ENCODE measurements at places on chromosomes 13 and 19. TPM values are rescaled to one million over a fixed set of nuclear protein-coding genes. Genes with fewer than 3 reads are reported as not detected.

- DNase-seq, result no peak
These were observed 16.7 kb downstream of the GSX1 start for GRCh38 chr13:27808851-27809550.

DNA sequence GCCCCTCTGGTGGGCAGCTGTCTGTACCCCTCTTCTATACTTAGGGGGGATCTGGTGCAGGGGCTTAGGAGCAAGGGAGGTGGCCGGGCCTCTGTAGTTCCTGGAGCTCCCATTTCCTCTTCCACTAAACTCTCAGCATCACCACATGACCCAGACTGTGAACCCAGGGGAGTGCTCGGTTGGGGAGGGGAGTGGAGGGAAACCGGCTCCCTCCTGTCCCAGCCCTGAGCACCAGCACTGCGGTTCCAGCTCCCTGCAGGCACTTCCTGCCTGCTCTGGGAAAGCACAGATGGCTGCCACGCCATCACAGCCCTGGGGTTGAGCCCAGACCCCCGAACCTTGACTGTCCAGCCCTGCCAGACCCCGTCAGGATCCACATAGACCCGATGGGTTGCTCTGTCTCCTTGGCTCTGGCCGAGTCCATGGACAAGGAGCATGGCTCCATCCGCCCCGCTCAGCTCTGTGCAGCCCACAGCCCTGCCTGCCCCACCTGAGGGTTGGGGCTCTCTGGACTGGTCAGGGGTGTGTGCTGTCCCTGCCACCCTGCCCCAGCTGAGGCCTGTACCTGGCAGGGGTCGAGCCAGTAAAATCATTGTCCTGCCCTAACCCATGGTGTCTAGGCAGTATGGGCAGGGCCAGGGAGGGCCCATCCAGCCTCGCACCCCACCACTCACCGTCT, 36.0 kb upstream of the SLC7A10 start:
- DNase-seq, result no peak

- DNase-seq, result peak; percentile 79
These were observed 108.7 kb downstream of the TEX29 start for GRCh38 chr13:111429064-111429558.

- DNase-seq, result no peak
These were observed 26.7 kb upstream of the C19orf12 start for GRCh38 chr19:29741776-29742175.

DNA sequence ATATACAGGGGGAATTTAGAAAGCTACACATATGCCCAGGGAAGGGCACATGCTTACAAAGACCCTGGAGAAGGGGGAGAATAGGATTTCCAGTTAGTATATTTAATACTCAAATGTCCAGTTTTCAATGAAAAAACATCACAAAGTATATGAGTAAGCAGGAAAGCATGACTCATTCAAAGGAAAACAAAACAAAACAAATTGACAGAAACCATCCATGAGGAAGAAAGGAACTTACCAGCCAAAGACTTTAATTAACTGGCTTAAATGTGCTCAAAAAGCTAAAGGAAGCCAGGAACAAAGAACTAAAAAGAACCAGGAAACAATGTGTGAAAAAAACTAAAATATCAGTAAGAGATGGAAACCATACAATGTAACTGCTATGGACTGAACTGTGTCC, 716.2 kb upstream of the ARGLU1 start:
- no peak for DNase-seq

- DNase-seq, result no peak
These were observed 34.1 kb upstream of the WDFY2 start for GRCh38 chr13:51550151-51550550.

DNA sequence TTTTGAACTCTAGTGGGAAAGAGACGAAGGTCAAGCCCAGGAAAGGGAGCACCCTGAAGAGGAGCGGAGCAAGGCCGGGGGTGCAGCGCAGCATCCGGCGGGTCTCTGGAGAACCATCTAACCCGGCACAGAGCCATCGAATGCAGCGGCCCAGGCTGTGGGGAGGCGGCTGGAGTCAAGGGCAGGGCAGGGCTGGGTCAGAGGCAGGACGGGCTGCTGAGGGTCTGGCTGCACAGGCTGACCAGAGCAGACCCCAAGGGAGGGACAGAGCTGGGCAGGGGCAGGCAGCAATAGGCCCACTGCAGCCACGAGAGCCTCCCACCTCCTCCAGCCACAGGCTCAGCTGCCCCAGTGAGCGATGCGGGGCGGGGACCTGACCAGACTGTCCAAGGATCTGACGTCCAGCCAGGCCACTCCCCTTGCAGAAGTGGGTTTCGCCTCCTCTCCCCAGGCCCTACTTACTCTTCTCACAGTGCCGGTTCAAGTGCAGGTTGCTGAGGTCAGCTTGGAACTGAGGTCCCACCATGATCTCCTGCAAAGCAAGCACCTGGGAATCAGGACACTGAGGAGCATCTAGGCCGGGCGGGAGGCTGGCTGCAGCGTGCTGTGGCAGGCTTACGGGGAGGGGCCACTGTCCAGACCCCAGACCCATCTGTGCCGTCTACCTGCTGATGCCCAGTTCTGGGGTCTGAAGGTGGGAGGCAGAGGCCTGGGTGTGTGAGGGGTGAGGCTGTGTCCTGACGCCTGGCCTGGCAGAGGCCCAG, 19.2 kb downstream of the MIER2 start:
- DNase-seq, result no peak

GRCh38 chr19:1214862-1215731, 9.5 kb downstream of the STK11 start:
- no peak for DNase-seq

GRCh38 chr19:40596608-40597328, 4.4 kb upstream of the LTBP4 start:
- DNase-seq, result peak; percentile 78

- no peak for DNase-seq
These were observed 17.8 kb upstream of the ZNF846 start for GRCh38 chr19:9786342-9786741.

DNA sequence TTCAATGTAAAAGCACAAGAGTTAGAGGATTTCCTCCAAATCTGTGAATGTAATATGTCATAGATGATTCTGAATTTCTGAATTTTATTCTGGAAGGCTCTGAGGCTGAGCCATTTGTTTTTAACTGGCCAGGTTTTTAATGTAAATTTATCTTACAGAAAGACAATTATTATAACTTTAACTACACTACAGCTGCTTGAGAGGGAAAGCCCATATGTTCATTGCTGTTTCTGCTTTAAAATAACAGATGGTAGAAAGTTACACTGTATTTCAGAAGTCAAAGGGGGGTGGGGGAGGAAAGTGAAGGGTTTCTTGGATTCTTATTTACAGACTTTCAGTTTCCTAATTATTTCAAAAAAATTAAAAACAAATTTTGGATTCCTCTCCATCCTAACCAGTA, 62.8 kb downstream of the DNAJC15 start:
- DNase-seq, result no peak

- no peak for DNase-seq
These were observed 43.0 kb downstream of the ZAR1L start for GRCh38 chr13:32272021-32272683.

DNA sequence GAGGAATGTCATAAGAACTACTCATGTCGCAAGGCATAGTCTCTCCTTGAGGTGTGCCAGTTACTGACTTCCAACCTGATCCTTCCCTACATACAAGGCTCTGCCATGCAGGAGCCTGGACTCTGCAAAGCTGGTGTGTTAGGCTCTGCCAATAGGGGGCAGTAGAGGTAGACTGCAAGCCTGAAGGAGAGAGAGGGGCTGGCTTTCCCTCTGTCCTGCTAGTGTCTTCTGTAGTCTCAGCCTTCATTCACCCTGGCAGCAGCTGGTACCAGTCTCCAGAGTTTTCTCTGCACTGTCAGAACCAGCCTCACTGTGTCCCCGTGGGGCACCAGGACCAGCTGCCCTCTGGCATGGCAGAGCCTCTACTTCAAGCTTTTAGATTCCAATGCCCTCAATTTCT, 14.5 kb downstream of the SHISA2 start:
- peak; percentile 74 for DNase-seq

- no peak for DNase-seq
These were observed 6.2 kb downstream of the ZNF444 start for GRCh38 chr19:56147307-56147706.

DNA sequence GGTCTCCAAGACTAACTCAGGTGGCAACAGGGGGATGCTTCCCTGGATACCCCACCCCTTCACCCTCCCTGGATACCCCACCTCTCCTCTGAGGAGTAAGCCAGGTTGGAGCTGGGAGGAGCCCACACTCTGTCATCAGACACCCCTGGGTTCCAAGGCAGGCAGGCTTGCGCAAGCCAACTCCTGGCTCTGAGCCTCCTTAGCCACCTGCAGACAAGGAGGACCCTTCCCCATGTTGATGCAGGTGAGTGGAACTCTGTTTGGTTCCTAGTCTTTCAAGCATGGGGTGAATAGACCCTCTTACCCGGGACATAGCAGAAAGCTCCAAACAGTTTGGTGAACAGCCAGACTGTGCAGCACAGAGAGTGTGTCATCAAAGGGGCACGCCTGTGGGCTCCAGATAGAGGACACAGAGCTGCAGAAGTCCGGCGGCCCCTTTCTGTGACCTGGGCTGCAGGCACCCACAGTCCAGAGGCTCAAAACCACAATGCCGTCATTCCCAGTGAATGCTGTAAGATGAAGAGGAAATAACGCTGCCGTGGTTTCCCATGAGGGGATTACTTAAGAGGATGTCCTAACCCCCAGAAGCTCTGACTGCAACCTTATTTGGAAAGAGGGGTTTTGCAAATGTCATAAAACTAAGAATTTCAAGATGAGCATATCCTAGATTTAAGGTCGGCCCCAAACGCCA, 12.1 kb upstream of the HAS1 start:
- no peak for DNase-seq

DNA sequence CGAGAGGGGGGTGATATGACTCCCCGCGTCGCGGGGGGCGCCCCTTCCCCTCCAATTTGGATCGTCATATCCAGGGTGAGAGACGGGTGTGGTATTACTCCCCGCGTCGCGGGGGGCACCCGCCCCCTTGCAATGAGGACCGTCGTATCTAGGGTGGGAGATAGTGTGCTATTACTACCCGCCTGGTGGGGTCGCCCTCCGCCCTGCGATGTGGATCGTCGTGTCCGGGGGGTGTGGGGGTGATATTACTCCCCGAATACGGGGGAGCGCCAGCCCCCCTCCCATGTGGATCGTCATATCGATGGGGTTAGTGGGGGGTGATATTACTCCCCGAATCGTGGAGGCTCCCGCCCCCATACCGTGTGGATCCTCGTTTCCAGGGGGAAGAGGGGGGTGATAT, 29.2 kb upstream of the RGCC start:
- DNase-seq, result peak; percentile 77

DNA sequence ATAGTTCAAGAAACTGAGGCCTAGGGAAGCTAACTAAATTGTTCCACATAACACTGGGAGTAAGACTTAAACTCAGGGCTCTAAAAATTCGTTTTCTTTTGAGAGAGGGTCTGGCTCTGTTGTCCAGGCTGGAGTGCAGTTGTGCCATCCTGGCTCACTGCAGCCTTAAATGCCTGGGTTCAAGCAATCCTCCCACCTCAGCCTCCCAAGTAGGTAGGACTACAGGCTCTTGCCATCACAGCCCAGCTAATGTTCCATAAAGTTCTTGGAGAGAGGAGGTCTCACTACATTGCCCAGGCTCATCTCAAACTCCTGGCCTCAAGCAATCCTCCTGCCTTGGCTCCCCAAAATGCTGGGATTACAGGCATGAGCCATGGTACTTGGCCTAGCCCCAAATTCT, 10.7 kb downstream of the ZMYM5 start:
- DNase-seq, result no peak

DNA sequence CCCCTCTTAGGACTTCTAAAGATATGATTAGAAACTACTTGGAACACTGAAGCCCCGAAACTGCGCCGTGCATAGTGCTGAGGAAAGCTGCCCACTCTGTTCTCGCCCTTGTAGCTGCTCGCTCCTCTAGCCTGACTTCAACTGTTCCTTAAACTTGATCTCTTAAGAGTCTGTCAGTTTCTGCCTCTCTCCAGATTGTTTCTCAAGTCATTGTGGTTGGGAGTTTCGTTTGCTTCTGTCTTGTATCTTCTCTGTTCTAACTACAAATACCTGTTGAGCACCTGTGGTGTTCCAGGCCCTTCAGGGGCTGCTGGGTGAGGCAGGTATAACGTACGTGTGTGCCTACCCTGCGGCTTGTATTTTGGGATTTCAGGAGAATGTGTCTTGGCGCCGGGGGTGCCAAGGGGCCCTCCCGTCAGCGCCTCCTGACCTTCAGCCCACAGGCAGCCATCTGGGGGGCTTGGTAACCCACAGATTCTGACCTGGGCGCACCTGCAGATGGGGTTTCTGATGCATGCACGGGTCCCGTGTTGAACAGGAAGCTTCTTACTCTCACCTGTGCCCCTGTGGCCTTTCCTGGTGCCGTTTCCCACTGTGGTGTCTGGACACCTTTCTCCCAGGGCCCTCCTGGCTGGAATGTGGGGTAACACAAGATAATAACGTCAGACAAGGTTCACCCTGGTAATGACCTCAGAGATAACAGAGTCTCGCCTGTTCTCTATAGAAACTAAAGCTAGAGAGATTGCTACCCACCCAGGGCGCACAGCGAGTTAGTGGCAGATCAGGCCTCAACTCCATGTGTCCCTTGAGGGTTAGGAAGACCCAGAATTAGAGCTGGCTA, 17.2 kb upstream of the DCUN1D2 start:
- no peak for DNase-seq

GRCh38 chr13:44842158-44842557, 147.1 kb downstream of the NUFIP1 start:
- DNase-seq, result no peak

DNA sequence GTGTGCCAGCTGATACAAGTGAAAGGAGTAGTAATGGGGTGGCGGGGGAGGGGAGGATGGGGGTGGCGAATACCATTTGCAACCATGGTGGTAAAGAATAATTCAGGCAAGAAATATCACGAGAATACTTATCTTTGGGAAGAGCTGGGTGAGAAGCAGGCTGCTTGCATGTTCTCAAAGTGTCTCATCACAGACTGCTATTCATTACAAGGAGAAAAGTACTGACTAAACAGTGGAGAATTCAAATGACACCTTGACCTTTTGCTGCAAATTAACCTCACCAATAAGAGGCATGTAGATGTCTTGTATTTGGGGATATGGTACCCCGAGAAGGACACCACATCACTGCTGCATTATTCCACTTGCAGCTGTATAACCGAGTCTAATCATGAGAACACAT, 585.7 kb upstream of the GPC6 start:
- DNase-seq, result no peak

GRCh38 chr13:88246239-88246638, 575.1 kb downstream of the SLITRK5 start:
- no peak for DNase-seq

GRCh38 chr13:27295096-27295495, 24.5 kb downstream of the RASL11A start:
- DNase-seq, result no peak

Gene BCAM
- not detected for total RNA-seq

Gene DZIP1
- total RNA-seq, result 0.14 TPM

Gene ZNF486
- 3.4 TPM for total RNA-seq

Gene NCR1
- total RNA-seq, result not detected

Gene GPR18
- total RNA-seq, result 6.3 TPM

Gene MAB21L1
- not detected for total RNA-seq

Measured in activated CD4-positive, alpha-beta T cell treated with anti-CD3 and anti-CD28 coated beads, Interleukin-2, amount 10 ng/mL, durations not matched to agents 24 days and 14 days (primary cell).